Uterus (tissue), 4 donors: ENCODE measurements at places on chromosomes 3 and 15.

DNA sequence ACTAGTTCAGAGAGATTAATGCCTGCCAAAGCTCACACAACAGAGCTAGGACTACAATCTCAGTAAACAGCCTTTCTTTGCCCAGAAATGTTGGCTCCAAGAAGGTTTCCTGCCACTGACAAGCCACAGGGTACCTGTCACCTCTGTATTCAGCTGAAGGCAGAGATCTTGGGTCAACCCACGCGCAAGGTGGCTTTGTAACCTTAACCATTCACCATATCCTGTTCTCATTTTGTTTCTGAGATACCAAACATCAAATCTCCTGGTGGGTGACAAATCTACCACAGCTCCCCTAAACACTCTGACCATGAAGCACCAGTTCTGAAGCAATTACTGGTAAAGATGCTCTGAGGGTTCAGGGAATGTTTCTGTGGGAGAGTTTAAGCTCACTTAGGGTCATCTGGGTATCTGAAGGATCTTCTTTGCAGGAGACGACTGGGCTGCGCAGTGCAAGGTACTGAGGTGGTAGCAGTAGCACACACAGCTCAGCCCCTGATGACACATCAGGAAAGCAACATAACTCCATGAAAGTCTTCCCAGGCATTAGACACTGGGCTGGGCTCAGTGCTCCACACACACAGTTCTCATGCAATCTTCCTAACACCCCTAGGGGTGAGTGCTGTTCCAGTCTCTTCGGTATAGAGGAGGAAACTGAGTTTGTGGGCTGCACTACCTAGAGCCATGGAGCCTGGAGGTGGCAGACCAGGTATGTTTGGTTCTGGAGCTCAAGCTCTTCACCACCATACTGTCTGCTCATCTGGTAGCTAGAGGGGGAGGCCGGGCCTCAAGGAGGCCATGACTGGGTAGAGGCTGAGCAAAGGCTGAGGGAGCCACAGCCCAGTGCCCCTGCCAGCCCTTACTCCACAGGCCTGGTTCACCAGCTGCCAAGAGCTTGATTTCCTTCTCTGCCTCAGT lies 7.7 kb downstream of the CXCR6 start:
- H3K4me3 ChIP-seq, result no peak overlapping the region
- no peaks in the 10 kb centered on the region for H3K36me3 ChIP-seq

GRCh38 chr15:60057554-60057953 lies 53.4 kb downstream of the FOXB1 start:
- H3K4me3 ChIP-seq, result no peak overlapping the region
- no peaks in the 10 kb centered on the region for H3K27me3 ChIP-seq
- no peak for DNase-seq
- no peak overlapping the region for H3K27ac ChIP-seq

- no peaks in the 10 kb centered on the region for H3K4me1 ChIP-seq
- peak overlapping the region; percentile 33 for H3K4me3 ChIP-seq
- H3K36me3 ChIP-seq, result no peaks in the 10 kb centered on the region
Observed at GRCh38 chr15:89664441-89665350, 9.4 kb upstream of the KIF7 start.

GRCh38 chr15:61459785-61460707 lies 230.9 kb upstream of the RORA start:
- H3K27me3 ChIP-seq, result no peaks in the 10 kb centered on the region
- H3K36me3 ChIP-seq, result no peaks in the 10 kb centered on the region
- H3K4me1 ChIP-seq, result no peaks in the 10 kb centered on the region
- H3K27ac ChIP-seq, result no peak overlapping the region
- no peak overlapping the region for H3K4me3 ChIP-seq

DNA sequence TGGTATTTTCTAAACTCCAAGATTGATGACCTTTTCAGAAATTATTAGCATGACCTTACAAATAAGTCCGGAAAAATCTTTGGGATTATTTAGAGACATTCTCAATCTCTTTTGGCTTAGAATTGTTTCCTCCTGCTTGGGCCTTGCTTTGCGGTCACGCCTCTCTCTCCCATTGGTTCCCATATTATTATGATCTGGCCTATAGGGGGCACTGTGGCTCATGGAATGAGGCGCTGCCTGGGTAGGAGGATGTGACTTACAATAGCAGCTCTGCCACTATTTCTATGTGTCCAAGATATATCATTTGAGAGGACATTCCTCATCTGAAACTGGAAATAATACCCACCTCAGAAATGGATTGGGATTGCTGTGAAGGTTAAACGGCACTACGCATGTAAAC lies 464.9 kb downstream of the MFSD1 start:
- no peaks in the 10 kb centered on the region for H3K27me3 ChIP-seq
- H3K4me1 ChIP-seq, result no peaks in the 10 kb centered on the region
- DNase-seq, result no peak

DNA sequence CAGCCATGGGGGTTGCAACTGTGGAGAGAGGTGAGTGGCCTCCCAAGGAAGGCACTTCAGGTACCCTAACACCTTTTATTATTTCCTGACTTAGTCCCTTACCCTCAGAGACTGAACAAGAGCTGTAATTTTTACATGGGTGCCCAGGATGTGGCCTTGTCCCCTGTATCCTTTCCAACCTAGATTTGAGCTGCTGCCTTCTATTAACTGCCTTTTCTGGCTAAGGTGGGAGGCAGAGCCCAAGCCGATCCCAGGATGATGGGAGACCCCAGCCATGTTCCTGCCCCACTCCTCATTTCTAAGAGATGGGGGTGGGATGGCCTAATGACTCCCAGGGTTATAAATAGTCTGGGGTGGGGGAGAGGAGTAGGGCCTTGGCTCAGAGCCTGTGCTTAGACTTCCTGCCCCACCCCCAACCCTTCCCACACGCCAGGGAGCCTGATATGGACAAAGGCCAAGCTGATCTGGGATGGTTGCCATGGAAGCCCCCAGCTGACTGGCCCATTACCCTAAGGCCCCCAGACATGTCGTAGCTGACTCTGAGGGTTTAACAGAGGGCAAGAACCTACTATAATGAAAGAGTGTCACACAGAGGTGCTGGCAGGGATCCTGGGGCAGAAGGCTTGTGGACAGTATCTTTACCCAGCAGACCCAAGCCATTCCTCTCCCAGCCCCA lies 1.9 kb downstream of the KLHDC8B start:
- H3K27ac ChIP-seq, result peak overlapping the region; percentile 89
- H3K4me1 ChIP-seq, result peaks cover 5% of the 10 kb centered on the region
- peak; percentile 55 for DNase-seq
- no peaks in the 10 kb centered on the region for H3K27me3 ChIP-seq

DNA sequence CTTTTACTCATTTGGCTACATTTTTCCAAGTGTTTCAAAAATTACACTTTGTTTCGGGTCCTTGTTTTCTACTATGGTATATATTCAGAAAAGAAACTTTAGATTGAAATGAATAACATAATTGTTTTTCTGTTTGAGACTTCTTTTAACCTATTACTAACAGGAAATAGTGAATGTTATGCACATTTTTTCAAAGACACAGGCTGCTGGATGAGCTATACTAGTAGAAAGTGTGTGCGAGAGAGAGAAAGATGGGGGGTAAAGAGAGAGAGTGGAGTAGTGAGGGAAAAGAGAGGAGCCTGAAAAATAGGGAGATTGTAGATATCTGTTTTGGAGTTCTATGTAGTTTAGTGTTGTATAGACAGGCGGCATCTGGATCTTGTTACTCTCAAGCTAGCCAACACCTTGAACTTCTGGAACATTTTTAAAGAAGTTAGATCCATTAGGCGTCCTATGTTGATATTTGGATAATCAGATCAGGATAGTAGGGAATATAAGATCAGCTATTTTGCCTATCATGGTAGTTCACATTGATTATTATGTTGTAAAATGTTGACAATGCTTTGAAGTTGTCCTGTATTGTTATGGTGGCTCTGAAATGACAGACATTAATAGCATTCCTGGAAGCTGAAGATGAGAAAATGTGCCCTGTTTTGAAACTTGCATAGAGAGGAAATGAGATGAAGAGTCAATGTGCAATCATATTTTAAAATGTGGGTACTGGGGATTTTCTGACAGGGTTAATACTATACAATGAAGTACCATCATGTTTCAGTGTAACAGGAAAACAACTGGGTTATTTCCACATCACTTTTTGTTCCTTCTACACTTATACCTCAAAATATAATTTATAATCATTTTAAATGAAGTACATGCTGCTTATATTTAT lies 2.6 kb downstream of the RBMS3 start:
- peaks cover 9% of the 10 kb centered on the region for H3K4me1 ChIP-seq
- DNase-seq, result no peak
- peak overlapping the region; percentile 56 for H3K4me3 ChIP-seq
- H3K27ac ChIP-seq, result peak overlapping the region; percentile 92

DNA sequence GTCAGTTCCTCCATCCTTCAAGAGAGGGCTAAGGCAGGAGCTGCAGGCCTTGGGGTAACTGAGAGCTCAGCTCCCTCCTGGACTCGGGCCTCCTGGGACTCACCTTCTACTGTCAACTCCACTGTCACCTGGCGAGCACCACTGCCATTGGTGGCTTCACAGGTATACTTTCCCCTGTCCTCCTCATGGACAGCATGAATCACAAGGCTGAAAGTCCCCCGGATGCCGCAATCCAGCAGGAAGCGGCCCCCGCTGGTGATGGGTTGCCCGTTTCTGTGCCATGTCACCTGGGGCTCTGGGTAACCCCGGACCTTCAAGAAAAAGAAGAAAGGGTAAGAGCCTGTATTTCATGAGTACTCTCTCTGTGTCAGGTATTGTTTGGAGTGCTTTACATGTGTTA lies 131.9 kb downstream of the MYLK start:
- DNase-seq, result no peak
- no peak overlapping the region for H3K4me3 ChIP-seq
- no peaks in the 10 kb centered on the region for H3K36me3 ChIP-seq
- no peak overlapping the region for H3K27ac ChIP-seq
- H3K4me1 ChIP-seq, result no peaks in the 10 kb centered on the region

DNA sequence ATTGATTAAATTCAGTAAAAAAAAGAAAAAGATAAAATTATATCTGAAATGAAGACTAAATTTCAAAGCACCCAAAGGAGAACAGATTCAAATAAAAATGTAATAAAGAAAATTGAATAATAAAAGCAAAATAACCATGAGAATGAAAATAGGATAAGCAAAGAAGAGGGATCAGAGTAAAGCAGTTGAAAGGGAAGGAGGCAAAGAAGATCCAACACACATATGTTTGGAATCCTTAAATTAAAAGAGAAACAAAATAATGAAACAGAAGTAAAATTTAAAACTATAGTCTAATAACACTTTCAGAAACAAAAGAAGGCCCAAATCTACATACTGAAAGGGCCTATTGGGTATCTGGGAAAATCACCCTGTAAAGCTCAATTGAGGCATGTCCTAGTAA lies 32.1 kb downstream of the HACD2 start:
- H3K36me3 ChIP-seq, result no peaks in the 10 kb centered on the region
- no peak for DNase-seq
- no peak overlapping the region for H3K27ac ChIP-seq
- H3K4me1 ChIP-seq, result no peaks in the 10 kb centered on the region
- no peaks in the 10 kb centered on the region for H3K27me3 ChIP-seq
- no peak overlapping the region for H3K4me3 ChIP-seq

- H3K36me3 ChIP-seq, result no peaks in the 10 kb centered on the region
- no peak for DNase-seq
- no peaks in the 10 kb centered on the region for H3K4me1 ChIP-seq
- H3K27ac ChIP-seq, result no peak overlapping the region
- no peak overlapping the region for H3K4me3 ChIP-seq
Observed at GRCh38 chr3:8239718-8240695, 261.6 kb upstream of the LMCD1 start.

DNA sequence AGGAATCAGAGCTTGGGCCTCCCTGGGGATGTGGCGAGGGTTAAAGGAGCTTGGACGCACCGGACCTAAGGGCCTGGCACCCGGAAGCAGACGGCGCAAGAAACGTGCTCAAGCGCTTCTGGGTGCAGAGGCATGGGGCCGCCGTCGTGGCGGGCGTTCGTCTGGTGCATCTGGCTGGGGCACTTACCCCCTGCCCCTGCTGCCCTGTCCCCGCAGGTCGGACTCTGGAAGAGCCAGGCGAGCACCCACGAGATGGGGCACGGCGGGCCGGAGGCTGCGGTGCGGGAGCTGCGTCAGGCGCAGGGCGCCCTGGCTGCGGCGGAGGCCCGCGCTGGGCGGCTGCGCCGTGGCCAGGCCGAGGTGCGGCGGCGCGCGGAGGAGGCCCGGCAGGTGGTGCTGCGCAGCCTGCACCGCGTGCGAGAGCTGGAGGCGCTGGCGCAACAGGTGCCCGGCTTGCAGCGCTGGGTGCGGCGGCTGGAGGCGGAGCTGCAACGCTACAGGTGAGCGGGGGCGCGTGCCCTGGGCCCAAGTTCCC lies 2.5 kb downstream of the EFCC1 start:
- H3K4me1 ChIP-seq, result no peaks in the 10 kb centered on the region
- H3K4me3 ChIP-seq, result no peak overlapping the region
- H3K27me3 ChIP-seq, result no peaks in the 10 kb centered on the region

GRCh38 chr3:177133860-177134815 lies 63.1 kb downstream of the TBL1XR1 start:
- H3K36me3 ChIP-seq, result no peaks in the 10 kb centered on the region
- no peak overlapping the region for H3K4me3 ChIP-seq
- DNase-seq, result no peak
- H3K27me3 ChIP-seq, result no peaks in the 10 kb centered on the region
- no peaks in the 10 kb centered on the region for H3K4me1 ChIP-seq
- H3K27ac ChIP-seq, result no peak overlapping the region

DNA sequence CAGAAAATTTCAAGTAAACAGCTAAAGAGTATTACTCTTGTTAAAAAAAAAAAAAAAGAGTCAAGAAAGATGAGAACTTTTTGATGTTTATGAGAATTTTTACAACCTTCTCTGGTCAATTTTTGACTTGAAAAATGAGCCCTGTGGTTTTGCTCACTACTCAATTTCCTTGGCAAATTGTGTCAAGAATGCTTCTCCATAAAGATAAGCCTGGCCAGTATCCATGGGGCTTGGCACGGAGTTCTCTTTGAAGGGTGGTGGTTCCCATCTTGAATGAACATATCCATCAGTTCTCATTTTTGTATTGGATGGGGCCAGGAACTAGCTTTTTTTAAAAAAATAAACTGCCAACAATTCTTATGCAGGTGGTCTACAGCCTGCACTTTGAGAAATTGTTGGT lies 179.9 kb downstream of the RYR3 start:
- no peak for DNase-seq
- H3K4me1 ChIP-seq, result no peaks in the 10 kb centered on the region
- no peaks in the 10 kb centered on the region for H3K36me3 ChIP-seq
- no peak overlapping the region for H3K4me3 ChIP-seq
